CD4-positive, alpha-beta T cell treated with Interleukin-21 for 1 hour (primary cell): ENCODE measurements at places on chromosomes 4 and X.

GRCh38 chrX:107936434-107936730, 45.8 kb downstream of the TEX13B start:
- no peak for DNase-seq

GRCh38 chr4:185956544-185956940, 112.4 kb upstream of the TLR3 start:
- no peak for DNase-seq

- no peak for DNase-seq
Observed at GRCh38 chr4:2925931-2926860, 37.0 kb downstream of the NOP14 start.

- DNase-seq = no peak
Observed at GRCh38 chr4:104099141-104099540, 379.4 kb upstream of the TACR3 start.

GRCh38 chrX:34849371-34849770, 93.2 kb upstream of the FAM47B start:
- no peak for DNase-seq

DNA sequence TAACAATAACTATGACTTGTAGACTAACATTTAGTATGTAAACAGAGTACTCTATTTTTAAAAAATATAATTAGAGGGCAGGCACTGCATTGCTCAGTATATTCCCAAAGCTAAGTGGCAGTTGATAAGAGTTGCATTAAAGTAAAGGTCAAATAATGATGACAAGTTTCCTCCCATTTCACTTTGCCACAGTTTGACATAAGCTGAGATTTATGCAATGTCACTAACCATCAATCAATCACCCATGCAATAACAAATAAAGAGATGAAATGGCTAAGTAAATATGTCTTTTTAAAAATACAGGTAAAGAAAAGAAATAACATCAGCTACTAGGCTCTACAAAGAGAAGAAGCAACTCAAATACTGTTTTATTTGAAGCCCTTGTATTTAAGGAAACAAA, 673.4 kb downstream of the PCDH18 start:
- no peak for DNase-seq
